HepG2 (cell line): ENCODE measurements at places on chromosomes 5 and 9. TPM values are rescaled to one million over a fixed set of nuclear protein-coding genes. Genes with fewer than 3 reads are reported as not detected.

The CTNND2 gene
- not detected in 2 replicates for total RNA-seq

GRCh38 chr5:170164087-170164486, 58.4 kb downstream of the FOXI1 start:
- DNase-seq = no peak
- H3K27ac ChIP-seq = no peak overlapping the region
- H3K27me3 ChIP-seq = peaks cover 9% of the 10 kb centered on the region; the same call in 2 of the 3 replicates
- no peak overlapping the region for H3K4me3 ChIP-seq

GRCh38 chr5:169174923-169175322, 126.0 kb downstream of the SLIT3 start:
- peaks cover 11% of the 10 kb centered on the region for H3K4me1 ChIP-seq
- H3K27ac ChIP-seq = no peak overlapping the region
- H3K36me3 ChIP-seq = no peaks in the 10 kb centered on the region
- no peaks in the 10 kb centered on the region for H3K27me3 ChIP-seq
- H3K4me3 ChIP-seq = no peak overlapping the region
- no peak for DNase-seq

DNA sequence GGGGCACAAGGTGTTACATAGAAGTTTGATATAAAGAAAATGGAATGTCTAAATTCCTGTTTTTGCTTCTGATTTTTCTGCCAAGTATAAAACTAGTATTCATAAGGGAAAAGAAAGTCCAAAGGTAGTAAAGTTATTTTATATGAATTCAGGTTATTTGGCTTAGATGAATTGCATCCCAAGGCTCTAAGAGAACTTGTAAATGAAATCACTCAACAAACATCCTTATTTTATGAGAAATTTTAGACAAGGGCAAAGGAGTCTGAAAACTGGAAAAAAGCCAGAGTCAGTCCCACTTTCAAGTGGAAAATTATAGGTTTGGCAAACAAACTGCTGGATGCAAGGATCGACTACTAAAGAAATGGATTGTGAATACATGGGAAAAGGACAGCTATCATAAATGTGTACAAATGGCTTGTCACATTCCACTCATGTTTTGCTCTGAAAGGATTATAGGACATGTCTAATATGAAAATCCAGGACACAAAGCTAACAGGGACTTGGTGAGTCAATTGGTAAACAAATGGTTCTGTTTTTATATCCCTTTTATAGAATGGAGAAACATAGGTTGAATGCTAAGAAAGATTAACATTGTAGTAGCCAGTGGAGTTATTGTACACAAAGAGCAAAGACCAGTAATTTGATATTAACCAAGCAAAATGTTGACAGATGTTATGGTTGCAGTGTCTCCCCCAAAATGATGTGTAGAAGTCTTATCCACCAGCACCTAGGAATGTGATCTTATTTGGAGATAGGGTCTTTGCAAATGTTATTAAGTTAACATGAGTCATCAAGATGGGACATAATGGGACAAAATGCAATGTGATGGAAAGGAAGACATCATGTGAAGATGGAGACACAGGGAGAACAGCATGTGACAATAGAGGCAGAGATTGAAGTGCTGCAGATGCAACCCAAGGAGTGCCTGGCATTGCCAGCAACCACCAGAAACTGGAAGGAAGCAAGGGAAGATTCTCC, 495.7 kb downstream of the TLE1 start:
- no peak overlapping the region for H3K4me3 ChIP-seq
- H3K27ac ChIP-seq = no peak overlapping the region
- no peaks in the 10 kb centered on the region for H3K4me1 ChIP-seq
